Stomach (tissue), 19 donors: ENCODE measurements at places on chromosomes 6 and 20.

DNA sequence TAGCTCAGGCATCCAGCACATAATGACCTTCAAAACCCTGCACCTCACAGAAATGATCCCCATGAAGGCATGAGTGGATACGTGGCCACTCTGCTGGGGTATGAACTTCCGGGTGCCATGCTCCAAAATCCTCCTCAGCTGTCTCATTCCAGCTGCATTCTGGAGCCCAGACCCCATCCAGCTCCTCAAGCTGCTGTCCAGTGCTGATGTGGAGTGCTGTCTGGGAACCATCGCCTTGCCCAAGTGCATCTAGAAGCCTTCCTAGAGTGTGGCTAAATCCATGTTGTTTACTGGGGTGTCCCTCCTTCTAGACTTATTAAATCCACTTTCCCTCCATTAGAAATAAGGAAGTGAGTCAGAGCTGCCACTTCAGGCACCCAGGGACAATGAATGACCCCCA, 130.8 kb upstream of the PTPRT start:
- no peaks in the 10 kb centered on the region for H3K4me1 ChIP-seq
- H3K27me3 ChIP-seq = no peaks in the 10 kb centered on the region
- peak; percentile 9 for DNase-seq

DNA sequence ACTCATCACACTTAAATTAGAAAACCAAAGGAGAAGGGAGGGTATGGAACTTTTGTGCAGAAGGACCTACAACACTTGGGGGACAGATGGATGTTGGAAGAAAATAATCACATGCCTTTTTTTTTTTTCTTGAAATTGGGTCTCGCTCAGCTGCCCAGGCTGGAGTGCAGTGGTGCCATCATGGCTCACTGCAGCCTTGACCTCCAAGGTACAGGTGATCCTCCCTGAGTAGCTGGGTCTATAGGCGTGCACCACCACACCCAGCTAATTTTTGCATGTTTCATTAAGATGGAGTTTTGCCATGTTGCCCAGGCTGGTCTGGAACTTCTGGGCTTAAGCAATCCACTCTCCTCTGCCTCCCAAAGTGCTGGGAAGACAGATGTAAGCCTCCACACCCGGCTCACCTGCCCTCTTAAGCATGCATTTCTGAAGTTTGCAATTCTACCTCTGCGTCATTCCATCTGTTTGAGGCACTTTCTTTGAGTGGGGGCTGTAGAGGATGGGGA, 370.8 kb upstream of the JARID2 start:
- no peaks in the 10 kb centered on the region for H3K4me1 ChIP-seq
- H3K27me3 ChIP-seq = no peaks in the 10 kb centered on the region
- no peaks in the 10 kb centered on the region for H3K36me3 ChIP-seq
- no peak overlapping the region for H3K27ac ChIP-seq
- no peak overlapping the region for H3K4me3 ChIP-seq
- no peak for DNase-seq

GRCh38 chr6:98590997-98591396, 243.4 kb upstream of the POU3F2 start:
- DNase-seq = no peak
- no peaks in the 10 kb centered on the region for H3K36me3 ChIP-seq
- H3K27ac ChIP-seq = no peak overlapping the region
- no peaks in the 10 kb centered on the region for H3K4me1 ChIP-seq
- no peaks in the 10 kb centered on the region for H3K27me3 ChIP-seq

GRCh38 chr6:15322781-15323536, 77.1 kb downstream of the JARID2 start:
- no peaks in the 10 kb centered on the region for H3K27me3 ChIP-seq
- H3K36me3 ChIP-seq = no peaks in the 10 kb centered on the region
- peak; percentile 47 for DNase-seq
- peaks cover 72% of the 10 kb centered on the region for H3K4me1 ChIP-seq
- H3K4me3 ChIP-seq = no peak overlapping the region

GRCh38 chr20:57270204-57270984, 4.0 kb upstream of the BMP7 start:
- no peak for DNase-seq
- H3K4me3 ChIP-seq = no peak overlapping the region
- no peaks in the 10 kb centered on the region for H3K36me3 ChIP-seq
- peaks cover 12% of the 10 kb centered on the region for H3K4me1 ChIP-seq
- H3K27ac ChIP-seq = no peak overlapping the region

- peak; percentile 10 for DNase-seq
- H3K4me3 ChIP-seq = no peak overlapping the region
- H3K4me1 ChIP-seq = no peaks in the 10 kb centered on the region
These were observed 758.9 kb upstream of the MMS22L start for GRCh38 chr6:98041921-98042320.

- H3K36me3 ChIP-seq = no peaks in the 10 kb centered on the region
- no peak for DNase-seq
- no peak overlapping the region for H3K27ac ChIP-seq
- no peak overlapping the region for H3K4me3 ChIP-seq
- H3K4me1 ChIP-seq = peaks cover 29% of the 10 kb centered on the region
These were observed 226.5 kb upstream of the CITED2 start for GRCh38 chr6:139600919-139601475.

DNA sequence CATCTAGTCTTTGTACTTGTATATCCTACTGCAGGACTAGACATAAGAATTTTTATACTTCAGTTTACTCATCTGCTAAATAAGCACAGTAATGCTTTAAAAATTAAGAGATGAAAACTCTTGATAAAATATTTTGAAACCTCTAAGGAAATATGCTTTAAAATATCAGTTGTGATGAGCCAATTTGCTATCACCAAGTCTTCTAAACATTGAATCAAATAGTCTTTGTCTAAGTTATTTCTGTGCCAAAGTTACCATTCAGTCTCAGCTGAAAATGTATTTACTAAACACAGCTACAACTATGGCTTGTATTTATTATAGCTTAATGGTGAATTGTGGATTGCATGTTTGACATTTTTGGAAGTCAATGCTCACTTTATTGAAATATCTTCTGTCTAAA, 46.2 kb upstream of the RFPL4B start:
- no peaks in the 10 kb centered on the region for H3K36me3 ChIP-seq
- H3K27me3 ChIP-seq = no peaks in the 10 kb centered on the region
- H3K4me3 ChIP-seq = no peak overlapping the region

DNA sequence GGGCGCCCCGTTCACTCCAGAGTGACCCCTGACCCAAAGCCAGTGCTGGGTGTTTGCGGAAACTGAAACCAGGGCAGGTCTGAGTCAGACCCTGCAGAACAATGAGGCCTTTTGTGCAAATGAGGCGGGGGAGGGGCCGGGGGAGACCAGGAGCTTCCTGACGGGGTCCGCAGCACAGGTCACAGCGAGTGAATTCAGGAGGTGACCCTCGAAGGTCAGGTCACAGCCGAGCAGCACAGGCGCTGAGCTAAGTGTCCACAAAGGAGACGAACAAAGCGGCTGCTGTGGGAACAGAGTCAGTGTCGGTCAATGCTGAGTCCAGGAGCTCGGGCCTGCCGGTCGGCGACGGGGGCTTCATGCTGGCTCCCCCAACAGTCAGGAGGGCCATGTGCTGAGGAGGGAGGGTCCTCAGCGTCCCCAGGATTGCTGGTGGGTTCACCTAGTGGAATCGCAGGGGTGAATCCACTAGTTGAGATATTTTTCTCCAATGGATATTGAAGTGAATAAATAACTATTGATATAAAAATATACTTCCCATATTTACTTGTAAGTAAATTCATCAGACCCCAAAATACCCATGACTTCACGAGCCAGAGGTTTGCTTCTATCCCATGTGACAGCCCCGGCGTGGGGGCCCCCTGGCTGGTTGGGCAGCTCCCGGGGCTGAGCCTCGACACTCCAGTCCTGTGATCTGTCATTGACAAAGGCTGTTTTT, 188.4 kb upstream of the SULF2 start:
- no peaks in the 10 kb centered on the region for H3K27me3 ChIP-seq
- no peaks in the 10 kb centered on the region for H3K4me1 ChIP-seq
- no peak overlapping the region for H3K4me3 ChIP-seq
- DNase-seq = peak; percentile 84

DNA sequence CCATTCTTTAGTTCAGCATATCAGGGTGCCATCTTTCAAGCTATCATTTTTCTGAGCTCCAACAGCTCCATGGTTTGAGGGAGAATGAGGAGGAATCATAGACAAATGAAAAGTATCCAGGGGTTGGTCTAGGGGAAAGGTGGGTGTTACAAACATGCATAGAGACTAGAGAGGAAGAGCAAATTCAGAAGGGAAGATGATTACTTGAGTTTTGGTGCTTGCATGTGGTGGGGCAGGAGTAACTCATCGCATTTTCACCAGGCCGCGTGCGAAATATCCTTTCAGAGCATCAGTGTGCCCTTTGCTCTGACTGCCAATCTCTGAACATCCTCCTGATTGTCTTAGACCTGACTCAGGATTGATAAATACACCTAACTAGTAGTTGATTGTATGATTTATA, 7.7 kb upstream of the BICRAL start:
- H3K4me3 ChIP-seq = no peak overlapping the region
- no peaks in the 10 kb centered on the region for H3K36me3 ChIP-seq

DNA sequence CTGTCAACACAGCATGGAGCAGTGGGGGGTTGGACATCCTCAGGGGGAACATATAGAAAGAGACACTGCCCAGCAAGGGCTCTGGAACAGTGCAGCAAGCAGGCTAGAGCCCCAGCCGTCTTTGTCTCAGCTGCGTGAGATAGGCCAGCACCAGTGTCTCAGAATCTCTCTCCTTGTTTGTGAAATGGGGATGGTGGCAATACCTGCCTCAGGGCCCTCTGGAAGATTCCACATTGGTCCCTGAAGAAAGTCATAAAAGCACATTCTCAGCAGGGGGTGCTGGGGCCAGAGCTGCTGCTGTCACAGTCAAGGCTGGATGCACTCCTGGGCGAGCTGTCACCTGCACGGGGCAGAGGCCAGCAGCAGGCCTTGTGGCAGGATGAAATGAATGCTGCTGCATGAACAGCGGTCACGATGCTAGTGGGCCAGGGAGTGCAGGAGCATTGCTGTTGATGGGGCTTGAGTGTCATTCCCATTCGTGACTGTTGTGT, 121.7 kb downstream of the SYCP2 start:
- H3K4me3 ChIP-seq = no peak overlapping the region
- H3K27ac ChIP-seq = no peak overlapping the region
- peak; percentile 16 for DNase-seq
- H3K4me1 ChIP-seq = no peaks in the 10 kb centered on the region
- H3K27me3 ChIP-seq = no peaks in the 10 kb centered on the region

DNA sequence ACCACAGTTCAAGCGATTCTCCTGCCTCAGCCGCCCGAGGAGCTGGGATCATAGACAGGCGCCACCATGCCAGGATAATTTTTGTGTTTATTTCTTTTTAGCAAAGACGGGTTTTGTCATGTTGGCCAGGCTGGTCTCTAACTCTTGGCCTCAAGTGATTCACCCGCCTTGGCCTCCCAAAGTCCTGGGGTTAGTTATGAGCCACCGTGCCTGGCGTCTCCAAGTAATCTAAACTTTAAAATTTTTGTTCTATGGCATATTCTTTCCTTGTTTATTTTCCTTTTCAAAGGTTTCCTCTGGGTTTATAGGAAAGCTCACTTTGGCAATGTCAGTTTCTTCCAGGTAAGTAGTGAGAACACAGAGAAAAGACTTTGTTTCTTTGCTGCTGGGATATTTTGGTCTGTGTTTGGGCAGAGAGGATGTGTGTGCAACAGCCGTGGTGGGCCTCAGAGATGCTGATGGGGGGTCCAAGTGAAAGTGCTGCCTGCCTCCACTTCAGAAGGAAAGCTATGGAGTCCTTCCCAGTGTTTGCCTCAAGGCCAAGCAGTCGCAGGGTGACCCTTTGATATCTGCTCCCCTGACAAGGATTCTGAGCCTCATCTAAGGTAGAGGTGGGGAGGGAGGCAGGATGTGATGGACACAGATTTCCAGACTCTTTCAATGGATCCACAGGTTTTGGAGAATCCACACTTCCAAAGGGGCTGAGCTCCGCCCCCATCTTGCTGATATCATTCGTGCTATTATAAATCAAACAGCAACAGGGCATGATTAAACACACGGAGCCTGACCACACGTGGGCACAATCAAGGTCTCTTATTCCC, 2.3 kb downstream of the LRP11 start:
- H3K27me3 ChIP-seq = no peaks in the 10 kb centered on the region
- H3K36me3 ChIP-seq = no peaks in the 10 kb centered on the region
- peak overlapping the region; percentile 97 for H3K27ac ChIP-seq
- peaks cover 56% of the 10 kb centered on the region for H3K4me1 ChIP-seq
- H3K4me3 ChIP-seq = peak overlapping the region; percentile 16
- DNase-seq = no peak

DNA sequence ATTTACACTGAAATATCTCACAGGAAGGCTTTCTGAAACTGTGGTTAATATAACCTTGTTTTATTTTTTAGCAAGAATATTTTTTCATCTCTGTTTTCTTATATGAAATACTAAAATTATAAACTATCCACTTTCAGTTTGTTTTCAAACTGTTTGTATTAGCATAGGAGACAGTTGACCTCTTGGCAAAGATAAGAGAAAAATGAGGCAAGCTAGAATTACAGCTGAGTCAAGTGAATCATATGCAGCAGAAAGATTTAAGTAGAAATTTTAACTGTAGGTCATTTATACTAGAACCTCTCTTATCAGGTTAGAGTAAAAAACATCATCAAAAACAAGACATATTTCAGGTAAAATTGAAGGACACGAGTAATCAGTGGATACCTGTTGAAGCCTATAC, 792.6 kb downstream of the PHF3 start:
- H3K27me3 ChIP-seq = no peaks in the 10 kb centered on the region
- H3K4me3 ChIP-seq = no peak overlapping the region
- H3K36me3 ChIP-seq = no peaks in the 10 kb centered on the region
- no peak for DNase-seq

GRCh38 chr6:84870672-84871071, 106.3 kb upstream of the TBX18 start:
- no peak for DNase-seq
- H3K27ac ChIP-seq = no peak overlapping the region
- no peaks in the 10 kb centered on the region for H3K36me3 ChIP-seq
- H3K4me3 ChIP-seq = no peak overlapping the region
- no peaks in the 10 kb centered on the region for H3K27me3 ChIP-seq
